ENCODE measurements at places on chromosomes 6 and 20. TPM values are rescaled to one million over a fixed set of nuclear protein-coding genes. Genes with fewer than 3 reads are reported as not detected.
A peak's percentile ranks its signal among the peaks of the same experiment; 100 is the strongest.

- peaks cover 2% of the 10 kb centered on the region for H3K27me3 ChIP-seq
- no peak overlapping the region for H3K4me3 ChIP-seq
- H3K36me3 ChIP-seq: no peaks in the 10 kb centered on the region
- H3K4me1 ChIP-seq: no peaks in the 10 kb centered on the region
- H3K27ac ChIP-seq: no peak overlapping the region
These were observed 316.1 kb upstream of the PRDM1 start for GRCh38 chr6:105769987-105770386.

- DNase-seq: no peak
- peak overlapping the region; percentile 80 for H3K4me3 ChIP-seq
- H3K27me3 ChIP-seq: no peaks in the 10 kb centered on the region
- H3K27ac ChIP-seq: peak overlapping the region; percentile 98
These were observed 36.8 kb upstream of the PRND start for GRCh38 chr20:4684837-4685413.

DNA sequence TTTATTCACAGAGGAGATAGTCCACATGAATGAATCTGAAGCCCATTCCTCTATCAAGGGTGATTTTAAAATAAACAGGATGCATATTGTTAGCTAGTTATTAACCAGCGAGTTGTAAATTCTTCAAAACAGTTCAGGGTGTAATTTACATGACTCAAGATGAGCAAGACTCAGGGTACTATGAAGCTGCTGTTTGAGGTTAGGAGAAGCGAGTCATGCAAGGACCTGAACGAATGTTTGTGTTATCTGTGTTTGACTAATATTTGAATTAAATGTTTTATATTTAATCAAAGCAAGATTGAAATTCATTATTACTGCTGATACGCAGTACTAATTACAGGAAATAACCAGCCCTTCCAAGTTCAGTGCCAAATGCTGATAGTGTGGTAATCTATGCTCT, 191.1 kb downstream of the SAMD5 start:
- DNase-seq: no peak
- H3K4me3 ChIP-seq: no peak overlapping the region
- no peak overlapping the region for H3K27ac ChIP-seq

DNA sequence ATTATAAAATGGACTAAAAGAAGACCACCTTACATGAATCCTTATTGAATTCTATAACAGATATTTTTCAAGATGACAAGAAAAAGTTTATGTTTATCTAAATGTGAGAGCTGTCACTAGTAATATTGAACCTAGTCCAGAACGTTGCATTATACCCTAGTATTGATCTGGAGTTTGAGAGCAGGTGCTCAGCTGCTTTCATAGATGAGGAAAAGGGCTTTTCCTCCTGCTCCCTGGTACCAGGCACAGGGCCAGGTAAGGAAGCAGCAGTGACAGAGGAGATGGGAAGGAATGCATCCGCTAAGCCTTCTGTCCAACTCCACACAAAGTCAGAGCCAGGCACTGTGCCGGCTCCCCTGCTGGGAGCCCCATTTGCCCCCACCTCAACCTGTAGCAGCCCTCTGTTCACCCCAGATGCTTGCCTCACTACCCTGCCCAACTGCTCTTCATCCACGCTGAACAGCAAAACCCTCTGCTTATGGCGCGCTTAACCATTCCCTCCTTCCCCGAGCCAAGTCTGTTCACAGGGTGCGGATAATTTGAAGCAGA, 393.1 kb downstream of the FRK start:
- H3K4me3 ChIP-seq: no peak overlapping the region
- H3K27me3 ChIP-seq: no peaks in the 10 kb centered on the region
- H3K27ac ChIP-seq: no peak overlapping the region
- H3K4me1 ChIP-seq: no peaks in the 10 kb centered on the region

Gene CABLES2
- 3.6 TPM for total RNA-seq

GRCh38 chr6:144666781-144667180, 381.6 kb downstream of the UTRN start:
- H3K4me3 ChIP-seq: no peak overlapping the region
- DNase-seq: no peak
- H3K36me3 ChIP-seq: peaks cover 20% of the 10 kb centered on the region
- H3K27me3 ChIP-seq: no peaks in the 10 kb centered on the region

DNA sequence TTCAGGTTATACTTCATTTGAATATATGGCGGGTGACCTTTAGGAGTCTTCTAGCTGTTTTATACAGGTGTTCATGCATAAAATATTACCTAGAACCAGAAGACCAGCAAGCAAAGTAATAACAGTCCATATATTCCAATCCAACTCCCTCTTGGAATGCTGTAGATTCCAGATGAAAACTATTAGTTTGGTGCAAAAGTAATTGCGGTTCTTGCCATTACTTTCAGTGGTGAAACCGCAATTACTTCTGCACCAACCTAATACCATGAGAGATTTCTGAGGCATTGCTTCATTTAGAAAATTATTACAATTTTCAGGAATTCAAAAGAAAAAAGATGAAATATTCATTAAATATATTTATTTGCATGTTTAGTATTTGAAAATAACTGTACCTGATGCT, 62.6 kb downstream of the FAM83B start:
- H3K4me3 ChIP-seq: no peak overlapping the region
- no peaks in the 10 kb centered on the region for H3K4me1 ChIP-seq
- H3K27ac ChIP-seq: no peak overlapping the region
- no peaks in the 10 kb centered on the region for H3K36me3 ChIP-seq
- no peak for DNase-seq
- H3K27me3 ChIP-seq: no peaks in the 10 kb centered on the region

GRCh38 chr20:15113144-15113773, 775.8 kb upstream of the FLRT3 start:
- H3K4me3 ChIP-seq: no peak overlapping the region
- H3K36me3 ChIP-seq: no peaks in the 10 kb centered on the region
- no peaks in the 10 kb centered on the region for H3K27me3 ChIP-seq
- DNase-seq: no peak

All from activated naive CD4-positive, alpha-beta T cell treated with anti-CD3 and anti-CD28 coated beads for 36 hours (primary cell).